ENCODE measurements at places on chromosomes 13 and 19. TPM values are rescaled to one million over a fixed set of nuclear protein-coding genes. Genes with fewer than 3 reads are reported as not detected.

GRCh38 chr19:50199259-50199555, 4.2 kb upstream of the MYH14 start:
- no peaks in the 10 kb centered on the region for H3K36me3 ChIP-seq
- H3K4me3 ChIP-seq = no peak overlapping the region
- no peak for DNase-seq

GRCh38 chr13:51861723-51862300, at the start of gene CCDC70:
TSS of gene CCDC70 (plus strand) at chr13:51861969. CDS start at chr13:51865412, 3,443 bp downstream.
- no peak for DNase-seq
- peaks cover 9% of the 10 kb centered on the region for H3K4me1 ChIP-seq
- H3K27me3 ChIP-seq = peaks cover 18% of the 10 kb centered on the region
- no peaks in the 10 kb centered on the region for H3K36me3 ChIP-seq
- H3K27ac ChIP-seq = no peak within 1 kb of the TSS

- no peaks in the 10 kb centered on the region for H3K36me3 ChIP-seq
- no peak overlapping the region for H3K4me3 ChIP-seq
- H3K4me1 ChIP-seq = peaks cover 5% of the 10 kb centered on the region
- H3K27ac ChIP-seq = peak overlapping the region; percentile 40
- no peaks in the 10 kb centered on the region for H3K27me3 ChIP-seq
Measured at GRCh38 chr13:49371943-49372613, 71.8 kb downstream of the CAB39L start.

GRCh38 chr13:54573186-54573585, 1544.6 kb downstream of the OLFM4 start:
- H3K4me3 ChIP-seq = no peak overlapping the region
- no peak for DNase-seq
- no peaks in the 10 kb centered on the region for H3K36me3 ChIP-seq
- H3K27me3 ChIP-seq = no peaks in the 10 kb centered on the region
- H3K27ac ChIP-seq = no peak overlapping the region

GRCh38 chr19:52370341-52370710, 603 bp downstream of the ZNF880 start:
- H3K4me3 ChIP-seq = no peak overlapping the region
- H3K36me3 ChIP-seq = peaks cover 59% of the 10 kb centered on the region
- H3K4me1 ChIP-seq = no peaks in the 10 kb centered on the region

- H3K4me1 ChIP-seq = peaks cover 35% of the 10 kb centered on the region
- DNase-seq = no peak
- H3K27me3 ChIP-seq = peaks cover 64% of the 10 kb centered on the region
- no peaks in the 10 kb centered on the region for H3K36me3 ChIP-seq
Measured at GRCh38 chr13:45851171-45851921, at the start of gene SIAH3. TSS of gene SIAH3 (minus strand) at chr13:45851753. CDS start at chr13:45851629, 124 bp downstream.

DNA sequence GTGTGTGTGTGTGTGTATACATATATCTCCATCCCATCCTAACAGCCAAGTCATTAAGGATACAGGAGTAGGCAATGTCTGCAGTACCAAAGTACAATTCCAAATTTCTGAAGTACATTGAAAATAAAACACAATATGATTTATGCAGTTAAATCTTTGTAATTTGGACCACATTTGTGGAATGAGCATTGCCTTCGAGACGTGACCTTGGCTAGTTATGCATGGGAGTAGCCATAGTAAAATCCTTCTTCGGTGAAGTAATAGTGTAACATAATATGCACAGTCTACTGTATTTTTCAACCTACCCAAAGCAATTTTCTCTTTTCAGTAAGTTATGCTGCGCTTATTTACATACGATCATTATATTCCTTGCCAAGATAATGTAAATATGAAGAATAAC, 665.7 kb upstream of the GPC6 start:
- no peak overlapping the region for H3K4me3 ChIP-seq
- H3K4me1 ChIP-seq = no peaks in the 10 kb centered on the region
- H3K27ac ChIP-seq = no peak overlapping the region
- DNase-seq = no peak
- no peaks in the 10 kb centered on the region for H3K36me3 ChIP-seq
- no peaks in the 10 kb centered on the region for H3K27me3 ChIP-seq

DNA sequence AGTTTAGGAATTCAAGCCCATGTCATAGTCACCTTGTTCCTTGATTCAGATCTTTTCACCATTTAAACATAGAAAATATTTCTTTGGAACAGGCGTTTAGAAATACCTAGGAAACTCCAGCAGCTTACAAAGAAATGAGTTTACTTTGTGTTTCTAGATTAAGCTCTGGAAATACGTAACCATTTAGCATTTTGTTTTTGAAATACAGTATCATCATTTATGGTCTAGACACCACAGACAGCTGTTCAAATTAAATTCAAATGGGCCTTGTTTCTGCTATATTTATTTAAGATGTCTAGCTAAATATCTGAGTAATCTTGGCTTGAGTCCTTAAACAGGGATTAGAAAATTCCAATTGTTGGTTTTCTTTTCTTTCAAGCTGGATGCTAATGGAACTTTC, 228.5 kb downstream of the NDFIP2 start:
- H3K4me1 ChIP-seq = peaks cover 3% of the 10 kb centered on the region
- H3K4me3 ChIP-seq = no peak overlapping the region
- DNase-seq = no peak
- H3K36me3 ChIP-seq = no peaks in the 10 kb centered on the region

DNA sequence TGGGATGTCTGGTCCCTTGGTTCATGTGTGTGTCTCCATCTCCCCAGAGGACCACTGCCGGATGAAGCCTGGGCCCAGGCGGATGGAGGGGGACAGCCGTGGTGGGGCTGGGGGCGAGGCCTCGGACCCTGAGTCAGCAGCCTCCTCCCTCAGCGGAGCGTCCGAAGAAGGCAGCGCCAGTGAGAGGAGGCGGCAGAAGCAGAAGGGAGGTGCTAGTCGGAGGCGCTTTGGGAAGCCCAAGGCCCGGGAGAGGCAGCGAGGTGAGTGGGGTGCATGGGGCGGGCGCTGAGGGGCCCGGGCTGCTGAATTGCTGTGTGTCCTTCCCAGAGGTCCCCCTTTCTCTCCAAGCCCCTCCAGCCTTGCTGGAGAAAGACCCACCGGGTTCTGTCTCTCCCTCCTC, 3.2 kb downstream of the CCDC106 start:
- no peak overlapping the region for H3K27ac ChIP-seq
- no peak for DNase-seq
- H3K27me3 ChIP-seq = peaks cover 9% of the 10 kb centered on the region

Gene DDX49
- total RNA-seq = 54.9 TPM

Gene DAND5
- not detected for total RNA-seq

Gene DEDD2
- 20.6 TPM for total RNA-seq

DNA sequence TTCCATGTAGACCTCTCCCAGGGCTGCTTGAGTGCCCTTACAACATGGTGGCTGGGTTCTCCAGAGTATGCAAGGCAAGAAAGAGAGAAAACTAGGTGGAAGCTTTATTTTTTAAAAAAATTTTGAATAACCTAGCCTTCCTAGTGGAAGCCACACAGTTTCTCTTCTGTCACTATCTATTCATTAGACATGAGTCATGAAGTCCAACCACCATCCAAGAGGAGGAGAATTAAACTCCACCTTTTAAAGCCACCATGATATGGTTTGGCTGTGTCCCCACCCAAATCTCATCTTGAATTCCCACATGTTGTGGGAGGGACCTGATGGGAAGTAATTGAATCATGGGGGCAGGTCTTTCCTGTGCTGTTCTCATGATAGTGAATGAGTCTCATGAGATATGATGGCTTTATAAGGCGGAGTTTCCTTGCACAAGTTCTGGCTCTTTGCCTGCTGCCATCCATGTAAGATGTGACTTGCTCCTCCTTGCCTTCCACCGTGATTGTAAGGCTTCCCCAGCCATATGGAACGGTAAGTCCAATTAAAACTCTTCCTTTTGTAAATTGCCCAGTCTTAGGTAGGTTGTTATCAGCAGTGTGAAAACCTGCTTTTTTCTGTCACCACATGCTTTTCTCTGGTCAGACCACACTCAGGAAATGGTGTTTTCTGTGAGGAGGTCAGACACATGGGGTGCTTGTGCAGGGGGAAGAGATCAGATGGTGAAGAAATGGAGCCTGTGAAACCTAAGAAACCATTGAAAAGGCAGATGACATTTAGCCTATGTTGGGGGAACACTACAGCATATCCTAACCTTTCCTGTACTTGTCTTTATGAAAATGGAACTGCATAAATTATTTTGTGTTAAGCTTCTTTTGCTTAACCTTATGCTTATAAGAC, 57.7 kb downstream of the ANKRD10 start:
- H3K4me1 ChIP-seq = peaks cover 12% of the 10 kb centered on the region
- H3K27me3 ChIP-seq = no peaks in the 10 kb centered on the region
- H3K27ac ChIP-seq = no peak overlapping the region
- no peak for DNase-seq
- no peak overlapping the region for H3K4me3 ChIP-seq

Gene MCF2L
- 59.9 TPM for total RNA-seq

- peak; percentile 55 for DNase-seq
- no peak overlapping the region for H3K27ac ChIP-seq
- peaks cover 20% of the 10 kb centered on the region for H3K4me1 ChIP-seq
- H3K36me3 ChIP-seq = no peaks in the 10 kb centered on the region
- no peaks in the 10 kb centered on the region for H3K27me3 ChIP-seq
Measured at GRCh38 chr19:10858204-10858828, 10.1 kb downstream of the C19orf38 start.

Measured in neural crest cell (in vitro differentiated cells).